ENCODE measurements at places on chromosomes 7 and 10.

DNA sequence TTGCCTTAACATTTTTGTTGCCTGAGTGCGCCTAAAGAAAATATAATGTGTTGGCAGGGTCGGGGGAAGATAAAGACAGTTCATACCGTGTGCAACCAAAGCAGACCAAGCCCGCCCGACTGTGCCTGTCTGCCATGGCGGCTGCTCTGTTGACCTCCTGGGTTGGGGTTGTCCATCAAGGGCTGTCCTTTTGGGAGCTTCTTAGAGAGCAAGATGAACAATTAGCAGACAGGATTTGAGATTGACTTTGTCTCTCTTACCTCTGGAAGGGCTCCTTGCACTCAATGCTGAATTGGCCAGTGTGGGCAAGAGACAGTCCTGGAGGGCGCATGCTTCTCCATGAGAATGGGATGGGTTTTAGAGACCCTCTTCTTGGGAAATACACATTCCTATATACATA, 319.6 kb downstream of the GLRX3 start:
- DNase-seq: no peak

DNA sequence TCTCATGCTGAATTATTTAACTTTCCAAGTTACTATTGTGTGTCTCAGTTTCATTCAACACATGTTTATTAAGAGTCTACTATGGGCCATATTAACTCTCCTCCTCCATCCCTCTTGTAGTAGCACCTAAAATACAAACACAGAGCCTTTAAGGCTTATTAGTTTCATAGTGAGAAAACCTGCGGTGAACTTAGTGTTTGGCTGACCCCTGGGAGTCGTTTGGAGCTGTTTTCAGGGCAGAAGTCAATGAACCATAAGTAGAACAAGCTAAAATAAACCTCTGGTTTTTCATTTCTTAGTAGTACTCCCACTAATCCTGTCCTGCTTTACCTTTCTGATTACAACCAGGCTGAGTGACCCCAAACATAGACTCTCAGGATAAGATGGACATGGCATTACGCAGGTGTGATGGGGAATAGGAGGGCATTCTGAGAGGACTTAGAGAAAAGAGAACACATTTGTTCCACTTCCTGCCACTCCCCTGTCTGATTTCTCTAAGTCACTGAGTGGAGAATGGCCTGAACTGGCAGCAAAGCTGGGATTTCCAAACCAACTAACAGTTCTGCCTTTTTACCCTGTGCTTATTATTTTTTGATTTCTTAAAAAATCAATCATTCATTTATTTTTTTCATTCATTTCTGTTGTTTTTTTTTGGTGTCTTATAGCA, 74.5 kb downstream of the LRMDA start:
- DNase-seq: no peak

DNA sequence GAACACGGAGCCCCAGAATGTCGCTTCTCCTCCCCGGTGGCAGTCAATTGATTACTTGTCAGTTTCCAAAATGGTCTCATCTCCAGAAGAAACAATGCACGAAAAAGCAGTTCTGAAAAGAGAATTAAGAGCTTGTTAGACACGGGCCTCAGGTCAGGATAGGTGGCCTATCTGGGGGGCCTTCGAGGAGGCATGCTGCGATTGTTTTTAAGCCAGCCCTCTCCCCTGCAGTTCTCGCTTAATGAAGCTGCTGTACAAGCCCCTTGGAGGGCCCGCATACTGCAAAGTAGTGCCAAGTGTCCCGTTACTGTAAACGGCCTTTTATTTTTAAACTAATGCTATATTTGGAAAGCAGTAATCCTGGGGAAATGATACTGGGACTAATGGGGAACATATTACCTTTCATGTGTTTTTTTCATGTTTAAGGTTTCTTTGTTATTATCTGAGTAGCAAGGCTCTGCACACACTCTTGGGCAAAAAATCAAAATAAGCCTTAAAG, 114.8 kb upstream of the TCF7L2 start:
- DNase-seq: no peak

DNA sequence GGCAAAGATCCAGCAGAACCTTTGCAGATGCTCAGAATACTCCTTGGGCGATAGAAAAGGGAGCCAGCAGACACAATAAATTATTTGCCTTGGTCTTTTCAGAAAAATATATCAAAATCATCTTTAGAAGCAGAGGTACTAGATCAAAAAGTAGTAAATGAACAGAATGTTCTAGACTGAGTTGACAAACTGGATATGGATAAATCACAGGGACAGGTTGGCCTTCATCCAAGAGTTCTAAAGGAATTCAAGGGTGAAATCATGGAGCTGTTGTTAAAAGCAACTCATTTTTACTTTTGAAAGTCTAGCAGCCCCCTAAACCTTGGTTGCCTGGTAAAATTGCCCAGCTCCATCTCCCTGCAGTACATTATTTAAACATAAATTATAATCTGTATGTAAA, 99.1 kb downstream of the PLCE1 start:
- DNase-seq: no peak

GRCh38 chr7:133108023-133108422, 26.1 kb upstream of the CHCHD3 start:
- no peak for DNase-seq

DNA sequence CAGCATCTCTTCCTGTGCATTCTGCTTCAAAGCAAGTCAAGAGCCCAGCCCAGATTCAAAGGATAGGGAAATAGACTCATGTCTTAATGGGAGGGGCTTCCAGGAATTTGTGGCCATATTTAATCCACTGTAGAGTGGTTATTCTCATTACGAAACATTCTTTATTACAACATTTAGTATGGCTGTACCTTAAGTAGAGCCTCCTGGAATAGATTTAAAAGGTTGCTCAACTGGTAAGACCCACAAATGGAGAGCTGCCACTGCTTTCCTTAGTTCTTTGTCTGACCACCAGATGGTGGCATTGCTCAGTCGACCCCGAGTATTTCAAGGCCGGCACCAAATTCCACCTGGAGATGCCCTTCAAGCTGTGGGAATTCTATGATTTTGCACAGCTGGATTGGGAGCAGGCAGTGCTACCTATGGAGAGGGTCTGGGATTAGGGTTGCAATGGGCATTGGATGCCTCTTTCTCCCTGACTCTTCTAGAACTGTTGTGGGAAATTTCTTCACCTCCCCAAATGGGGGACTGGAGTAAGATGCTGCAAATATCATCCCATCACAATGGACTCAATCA, 102.2 kb downstream of the RBM20 start:
- no peak for DNase-seq

GRCh38 chr7:129615018-129615417, 3.5 kb downstream of the NRF1 start:
- DNase-seq: no peak

- DNase-seq: peak; percentile 54
Measured at GRCh38 chr10:79487296-79488194, 24.8 kb upstream of the EIF5AL1 start.

GRCh38 chr7:56106108-56107073, at the start of gene CHCHD2:
Gene CHCHD2 (minus strand): TSS chr7:56106476. CDS start chr7:56106413, 63 bp downstream.
- DNase-seq: peak; percentile 90

- DNase-seq: no peak
Measured at GRCh38 chr7:66937940-66938339, 16.9 kb downstream of the TMEM248 start.

- no peak for DNase-seq
Measured at GRCh38 chr7:110317541-110318265, 773.2 kb upstream of the LRRN3 start.

DNA sequence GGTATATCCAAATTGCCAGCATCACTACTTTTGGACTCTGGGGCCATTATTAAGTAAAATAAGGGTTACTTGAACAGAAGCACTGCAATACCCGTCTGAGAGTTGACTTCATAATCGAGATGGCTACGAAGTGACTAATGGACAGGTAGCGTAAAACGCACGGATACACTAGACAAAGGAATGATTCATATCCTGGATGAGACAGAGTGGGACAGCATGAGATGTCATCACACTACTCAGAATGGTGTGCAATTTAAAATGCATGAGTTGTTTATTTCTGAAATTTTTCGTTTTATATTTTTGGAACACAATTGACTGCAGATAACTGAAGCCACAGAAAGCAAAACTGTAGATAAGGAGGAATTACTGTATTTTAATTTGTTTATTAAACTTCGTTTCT, 421.5 kb upstream of the LRGUK start:
- no peak for DNase-seq

DNA sequence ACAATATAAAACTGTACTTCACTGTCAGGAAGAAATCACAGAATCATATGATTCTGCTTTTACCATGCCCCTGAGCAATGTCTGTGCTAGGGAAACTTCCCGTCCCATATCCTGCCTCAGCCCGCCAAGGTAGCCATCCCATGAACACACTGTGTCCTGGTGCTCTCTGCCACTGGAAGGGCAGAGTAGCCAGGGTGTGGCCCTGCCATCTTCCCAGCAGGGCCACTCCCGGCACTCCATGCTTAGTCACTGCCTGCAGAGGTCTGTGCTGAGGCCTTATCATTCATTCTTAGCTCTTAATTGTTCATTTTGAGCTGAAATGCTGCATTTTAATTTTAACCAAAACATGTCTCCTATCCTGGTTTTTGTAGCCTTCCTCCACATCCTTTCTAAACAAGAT, 31.8 kb downstream of the AP3M1 start:
- DNase-seq: no peak

DNA sequence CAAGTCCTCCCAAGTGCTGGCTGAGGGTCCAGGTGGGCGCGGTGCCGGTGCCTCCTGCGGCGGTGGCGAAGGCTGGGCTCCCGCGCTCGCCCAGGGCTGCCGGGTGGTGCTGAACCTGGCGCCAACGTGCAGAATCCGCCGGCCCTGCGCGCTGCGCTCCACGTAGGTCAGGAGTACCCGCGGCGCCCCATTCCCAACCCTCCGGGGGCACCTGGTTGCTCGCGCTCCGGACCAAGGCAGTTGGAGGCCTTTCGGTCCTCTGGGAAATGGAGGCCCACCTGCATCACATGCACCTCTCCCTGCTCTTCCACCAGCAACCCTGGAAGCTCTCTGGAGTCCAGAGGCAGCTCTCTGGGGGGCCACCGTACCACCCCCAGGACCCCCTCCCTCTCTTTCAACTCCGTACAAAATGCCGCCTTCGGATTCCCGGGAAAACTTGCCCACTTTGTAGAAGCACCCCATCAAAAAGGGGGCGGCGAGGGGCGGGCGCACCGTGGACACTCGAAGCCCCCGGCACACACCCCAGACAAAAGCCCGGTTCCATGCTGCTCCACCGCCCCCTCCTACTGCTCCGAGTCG, 745 bp downstream of the SLC16A9 start:
- DNase-seq: peak; percentile 34

Data from GM12892 (cell line).